ENCODE measurements at places on chromosomes 5 and 9.

GRCh38 chr9:98318834-98319478 is 63.5 kb upstream of the TBC1D2 start:
- no peak overlapping the region for H3K27ac ChIP-seq
- DNase-seq: peak; percentile 79
- H3K4me3 ChIP-seq: no peak overlapping the region
- H3K27me3 ChIP-seq: no peaks in the 10 kb centered on the region

DNA sequence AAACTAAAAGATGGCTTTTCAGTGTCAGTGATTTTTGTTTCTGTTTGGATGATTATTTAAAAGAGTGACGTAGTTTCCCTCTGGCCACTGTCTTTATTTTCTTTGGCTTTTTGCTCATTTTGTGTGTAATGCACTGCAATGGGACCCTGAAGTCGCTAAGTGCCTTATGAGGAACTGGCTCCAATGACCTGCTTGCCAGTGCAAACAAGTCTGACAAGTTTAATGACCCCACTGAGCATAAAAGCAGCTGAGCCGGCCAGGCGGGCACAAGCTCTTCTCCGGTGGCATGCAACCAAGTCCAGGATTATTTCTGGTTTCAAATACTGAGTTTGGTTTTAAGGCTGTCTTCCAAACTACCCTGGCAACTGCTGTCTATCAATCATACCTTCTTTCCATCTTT is 15.6 kb upstream of the GNA14 start:
- H3K27ac ChIP-seq: no peak overlapping the region
- H3K27me3 ChIP-seq: peaks cover 8% of the 10 kb centered on the region
- H3K36me3 ChIP-seq: no peaks in the 10 kb centered on the region
- H3K4me1 ChIP-seq: no peaks in the 10 kb centered on the region

- no peaks in the 10 kb centered on the region for H3K4me1 ChIP-seq
- H3K36me3 ChIP-seq: no peaks in the 10 kb centered on the region
- no peak overlapping the region for H3K27ac ChIP-seq
- H3K4me3 ChIP-seq: no peak overlapping the region
- no peaks in the 10 kb centered on the region for H3K27me3 ChIP-seq
Observed at GRCh38 chr5:51225789-51226742, 157.2 kb upstream of the ISL1 start.

DNA sequence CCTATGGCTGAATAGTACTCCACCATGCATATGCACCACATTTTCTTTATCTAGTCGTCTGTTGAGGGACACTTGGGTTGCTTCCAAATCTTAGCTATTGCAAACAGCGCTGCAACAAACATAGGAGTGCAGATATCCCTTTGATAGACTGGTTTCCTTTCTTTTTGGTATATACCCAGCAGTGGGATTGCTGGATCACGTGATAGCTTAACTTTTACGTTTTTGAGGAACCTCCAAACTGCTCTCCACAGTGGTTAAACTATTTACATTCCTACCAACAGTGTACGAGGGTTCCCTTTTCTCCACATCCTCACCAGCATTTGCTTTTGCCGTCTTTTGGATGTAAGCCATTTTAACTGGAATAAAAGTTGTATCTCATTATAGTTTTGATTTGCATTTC is 142.6 kb downstream of the TARS1 start:
- H3K27me3 ChIP-seq: no peaks in the 10 kb centered on the region
- H3K4me1 ChIP-seq: no peaks in the 10 kb centered on the region
- no peaks in the 10 kb centered on the region for H3K36me3 ChIP-seq
- no peak overlapping the region for H3K27ac ChIP-seq
- no peak for DNase-seq
- no peak overlapping the region for H3K4me3 ChIP-seq

DNA sequence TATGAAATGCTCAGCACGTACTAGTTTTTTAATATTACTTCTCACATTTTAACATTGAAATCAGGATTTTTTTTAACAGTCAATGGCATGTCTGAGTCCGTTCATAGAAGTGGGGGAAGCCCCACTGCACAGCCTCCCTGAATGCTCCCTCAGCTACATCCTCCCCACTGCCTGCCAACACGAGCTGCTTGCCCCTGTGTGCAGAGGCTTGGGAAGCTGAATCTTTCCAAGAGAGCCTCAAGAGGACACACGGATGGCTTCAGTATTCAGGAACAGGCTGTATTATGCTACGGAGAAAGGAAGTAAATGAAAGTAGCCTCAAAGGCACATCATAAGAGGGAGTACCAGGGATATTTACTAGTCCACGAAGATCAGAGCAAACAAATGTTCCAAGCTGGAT is 248.7 kb downstream of the SPOCK1 start:
- DNase-seq: no peak
- no peaks in the 10 kb centered on the region for H3K36me3 ChIP-seq
- H3K27ac ChIP-seq: no peak overlapping the region
- no peaks in the 10 kb centered on the region for H3K27me3 ChIP-seq
- no peaks in the 10 kb centered on the region for H3K4me1 ChIP-seq
- no peak overlapping the region for H3K4me3 ChIP-seq

DNA sequence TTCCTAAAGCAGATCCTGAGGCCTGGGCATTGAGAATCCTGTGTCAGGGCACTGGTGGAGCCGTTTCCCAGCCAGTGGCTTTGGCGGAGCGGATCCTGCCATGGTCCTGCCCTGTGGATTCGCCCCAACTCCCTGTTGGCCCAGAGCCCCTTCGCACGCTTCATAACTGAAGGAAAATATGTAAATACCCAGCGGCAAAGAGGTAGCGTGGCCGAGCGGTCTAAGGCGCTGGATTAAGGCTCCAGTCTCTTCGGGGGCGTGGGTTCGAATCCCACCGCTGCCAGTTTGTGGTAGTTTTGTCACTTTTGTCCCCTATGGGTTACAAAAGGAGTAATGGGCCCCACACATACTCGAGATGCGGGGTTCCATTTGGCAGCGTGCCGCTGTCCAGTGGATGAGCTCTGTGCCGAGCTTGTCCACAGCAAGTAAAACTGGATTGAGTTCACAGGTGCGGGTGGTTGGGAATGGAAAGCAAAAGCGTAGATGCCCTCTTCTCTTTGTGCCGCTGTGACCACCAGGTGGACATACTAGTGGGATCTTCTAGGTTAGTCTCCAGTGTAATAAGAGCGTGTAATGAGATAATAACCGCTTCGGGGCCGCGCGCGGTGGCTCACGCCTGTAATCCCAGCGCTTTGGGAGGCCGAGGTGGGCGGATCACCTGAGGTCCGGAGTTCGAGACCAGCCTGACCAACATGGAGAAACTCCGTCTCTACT is 17.3 kb downstream of the TRIM7 start:
- peaks cover 17% of the 10 kb centered on the region for H3K4me1 ChIP-seq
- H3K27me3 ChIP-seq: no peaks in the 10 kb centered on the region
- H3K4me3 ChIP-seq: peak overlapping the region; percentile 67

GRCh38 chr5:145854651-145855258 is 18.1 kb downstream of the GRXCR2 start:
- H3K27me3 ChIP-seq: no peaks in the 10 kb centered on the region
- H3K36me3 ChIP-seq: no peaks in the 10 kb centered on the region
- peak; percentile 96 for DNase-seq
- H3K4me1 ChIP-seq: peaks cover 22% of the 10 kb centered on the region
- no peak overlapping the region for H3K4me3 ChIP-seq
- H3K27ac ChIP-seq: peak overlapping the region; percentile 93

DNA sequence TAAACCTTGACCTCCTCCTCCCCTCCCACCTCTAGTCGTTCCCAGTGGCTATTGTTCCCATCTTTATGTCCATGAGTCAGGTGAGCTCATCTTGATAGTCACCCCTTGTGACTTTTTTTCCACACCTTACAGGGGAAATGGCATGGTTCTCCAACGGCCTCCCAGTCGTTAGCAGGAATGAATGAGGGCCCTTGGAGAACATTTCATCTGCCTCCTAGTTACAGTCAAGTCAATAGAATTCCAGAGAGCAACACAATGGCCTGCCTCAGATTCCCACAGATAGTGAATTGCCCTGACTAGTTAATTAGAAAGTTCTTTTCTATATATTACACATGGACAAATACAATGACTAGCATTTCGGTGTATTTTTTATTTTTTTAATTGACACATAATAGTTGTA is 262.6 kb downstream of the ATPSCKMT start:
- DNase-seq: no peak
- H3K4me3 ChIP-seq: no peak overlapping the region
- no peaks in the 10 kb centered on the region for H3K4me1 ChIP-seq

DNA sequence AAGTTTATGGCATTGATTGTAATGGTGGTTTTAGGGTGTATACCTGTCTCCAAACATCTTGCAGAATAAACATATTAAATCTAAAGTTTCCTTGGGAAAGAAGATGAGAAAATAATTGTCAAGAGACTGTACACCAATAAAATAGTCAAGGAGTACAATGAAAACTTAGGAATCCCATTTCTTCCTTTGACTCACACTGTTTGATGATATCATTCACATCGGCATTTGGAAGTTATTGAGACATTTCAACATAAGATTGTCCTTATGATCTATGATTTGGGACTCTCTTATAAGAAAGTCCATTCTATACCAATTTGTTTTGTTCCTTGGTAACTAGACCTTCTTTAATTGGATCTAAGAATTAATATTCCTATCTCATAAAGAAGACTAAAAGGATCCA is 482.7 kb downstream of the RAB3C start:
- no peaks in the 10 kb centered on the region for H3K4me1 ChIP-seq
- H3K4me3 ChIP-seq: no peak overlapping the region
- H3K27me3 ChIP-seq: no peaks in the 10 kb centered on the region

- H3K27ac ChIP-seq: no peak overlapping the region
- no peaks in the 10 kb centered on the region for H3K4me1 ChIP-seq
- no peaks in the 10 kb centered on the region for H3K36me3 ChIP-seq
Observed at GRCh38 chr9:18707489-18708205, 233.7 kb downstream of the ADAMTSL1 start.

GRCh38 chr5:82387001-82387818 is 109.1 kb upstream of the RPS23 start:
- H3K4me1 ChIP-seq: peaks cover 13% of the 10 kb centered on the region
- no peaks in the 10 kb centered on the region for H3K36me3 ChIP-seq
- H3K27me3 ChIP-seq: no peaks in the 10 kb centered on the region
- no peak for DNase-seq

- H3K27me3 ChIP-seq: no peaks in the 10 kb centered on the region
- H3K36me3 ChIP-seq: peaks cover 81% of the 10 kb centered on the region
- no peaks in the 10 kb centered on the region for H3K4me1 ChIP-seq
- no peak overlapping the region for H3K27ac ChIP-seq
Observed at GRCh38 chr5:179833056-179833708, 12.5 kb downstream of the SQSTM1 start.

DNA sequence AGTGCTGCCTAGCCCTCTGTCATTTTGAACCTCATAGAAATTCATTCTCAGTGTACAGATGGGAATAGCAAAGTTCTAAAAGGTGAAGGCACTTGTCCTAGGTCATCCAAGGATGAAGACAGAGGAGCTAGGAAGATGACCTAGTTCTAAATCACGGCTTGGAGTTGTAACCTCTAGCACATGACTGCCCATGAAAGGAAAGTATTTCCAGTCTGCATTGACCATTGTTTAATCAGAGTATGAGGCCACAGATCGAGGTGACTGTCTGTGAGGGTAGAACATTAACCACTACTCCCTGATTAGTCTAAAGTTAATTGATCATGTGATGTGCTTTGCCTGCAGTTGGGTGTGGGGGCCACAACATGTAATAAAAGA is 674 bp upstream of the TNFSF15 start:
- H3K27ac ChIP-seq: no peak overlapping the region
- no peak for DNase-seq
- no peaks in the 10 kb centered on the region for H3K4me1 ChIP-seq
- H3K36me3 ChIP-seq: no peaks in the 10 kb centered on the region
- H3K4me3 ChIP-seq: no peak overlapping the region
- H3K27me3 ChIP-seq: no peaks in the 10 kb centered on the region

DNA sequence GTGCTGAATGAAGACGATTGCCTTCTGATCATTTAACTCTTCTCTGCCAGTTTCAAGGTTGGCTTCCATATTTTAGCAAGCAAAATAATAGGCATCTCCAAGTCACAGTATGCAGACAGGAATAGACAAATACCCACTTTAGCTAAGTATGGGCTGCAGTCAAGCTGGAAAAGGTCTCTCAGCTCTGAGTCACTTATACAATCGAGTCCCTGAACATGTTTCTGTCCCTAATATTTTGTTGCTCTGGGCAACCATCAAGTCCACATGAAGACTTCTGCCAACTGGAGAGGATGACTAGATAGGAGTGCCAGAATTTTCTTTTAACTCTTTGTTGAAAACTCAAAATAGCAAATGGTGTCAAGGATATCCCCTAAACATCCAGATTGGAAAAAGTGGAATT is 575.3 kb downstream of the RAB3C start:
- no peak for DNase-seq
- H3K27ac ChIP-seq: no peak overlapping the region
- no peaks in the 10 kb centered on the region for H3K27me3 ChIP-seq

GRCh38 chr9:95296761-95297160 is 20.7 kb downstream of the FANCC start:
- no peaks in the 10 kb centered on the region for H3K27me3 ChIP-seq
- DNase-seq: no peak
- H3K36me3 ChIP-seq: no peaks in the 10 kb centered on the region

DNA sequence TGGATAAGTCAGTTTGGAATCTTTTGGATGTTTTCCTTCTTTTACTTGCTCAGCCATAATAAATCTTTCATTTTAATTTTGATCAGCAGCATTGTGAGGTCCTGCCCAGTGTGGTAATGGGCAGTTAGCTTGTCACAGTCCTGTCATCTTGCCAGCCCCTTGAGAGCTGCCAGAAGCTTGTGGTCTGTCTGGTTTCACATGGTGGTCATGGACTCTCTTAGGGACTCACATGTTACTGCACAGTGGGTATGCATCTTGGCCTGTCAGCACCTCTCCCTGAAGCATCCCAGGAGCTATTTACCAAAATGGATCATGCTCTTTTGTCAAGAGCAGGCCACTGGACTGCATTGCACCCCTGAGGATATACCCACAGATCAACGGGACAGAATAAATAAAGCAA is 60.3 kb downstream of the DAPK1 start:
- H3K27ac ChIP-seq: no peak overlapping the region
- H3K4me3 ChIP-seq: no peak overlapping the region
- DNase-seq: no peak
- H3K4me1 ChIP-seq: peaks cover 8% of the 10 kb centered on the region

- no peaks in the 10 kb centered on the region for H3K36me3 ChIP-seq
- no peaks in the 10 kb centered on the region for H3K4me1 ChIP-seq
- no peaks in the 10 kb centered on the region for H3K27me3 ChIP-seq
- no peak for DNase-seq
- no peak overlapping the region for H3K4me3 ChIP-seq
Observed at GRCh38 chr9:89667726-89668125, 62.9 kb downstream of the GADD45G start.

DNA sequence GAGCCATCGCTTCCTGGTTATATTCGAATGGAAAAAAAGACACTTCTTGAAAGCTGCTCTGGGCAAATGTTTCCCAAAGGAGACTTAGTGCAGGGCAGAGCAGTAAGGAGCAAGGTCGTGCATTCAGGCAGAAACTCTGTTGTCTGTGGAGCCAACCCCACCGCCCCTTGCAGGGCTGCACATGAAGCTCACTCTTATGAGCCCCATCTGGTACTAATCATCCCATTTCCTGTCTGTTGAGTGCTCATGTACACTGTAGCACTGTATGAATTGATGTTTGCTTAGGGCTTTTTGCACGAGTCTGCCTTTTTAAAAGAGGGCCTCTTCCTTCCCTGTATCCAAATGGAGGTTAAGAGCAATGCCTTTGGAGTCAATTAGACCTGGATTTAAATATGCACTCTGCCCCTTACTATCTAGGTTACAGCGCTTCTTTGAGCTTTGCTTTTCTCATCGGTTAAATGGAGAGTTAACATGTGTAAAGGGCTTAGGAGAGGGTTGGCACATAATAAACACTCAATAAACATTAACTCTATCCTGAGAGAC is 25.4 kb downstream of the HMHB1 start:
- DNase-seq: no peak
- no peaks in the 10 kb centered on the region for H3K27me3 ChIP-seq
- no peak overlapping the region for H3K4me3 ChIP-seq
- no peaks in the 10 kb centered on the region for H3K4me1 ChIP-seq
- no peak overlapping the region for H3K27ac ChIP-seq
- H3K36me3 ChIP-seq: no peaks in the 10 kb centered on the region

- H3K27ac ChIP-seq: no peak overlapping the region
- no peaks in the 10 kb centered on the region for H3K4me1 ChIP-seq
- no peaks in the 10 kb centered on the region for H3K27me3 ChIP-seq
- H3K4me3 ChIP-seq: no peak overlapping the region
Observed at GRCh38 chr5:73106335-73106734, 14.0 kb upstream of the TMEM171 start.

Data from K562 (cell line).